ENCODE measurements at places on chromosomes 7 and 10. TPM values are rescaled to one million over a fixed set of nuclear protein-coding genes. Genes with fewer than 3 reads are reported as not detected.

The STEAP1 gene
- 15.8 TPM for total RNA-seq

The PCGF6 gene
- 11.1 TPM for total RNA-seq

The SEMA3C gene
- total RNA-seq, result 76.0 TPM

The FXYD4 gene
- total RNA-seq, result not detected

The GFRA1 gene
- total RNA-seq, result 12.3 TPM

The AKAP9 gene
- total RNA-seq, result 13.3 TPM

The MYL10 gene
- total RNA-seq, result not detected

The C7orf33 gene
- total RNA-seq, result not detected

The FMC1 gene
- 24.7 TPM for total RNA-seq

The TRIM50 gene
- total RNA-seq, result not detected

The SYT15B gene
- total RNA-seq, result 3.6 TPM

The DNAJC12 gene
- total RNA-seq, result 55.6 TPM

The TMEM26 gene
- total RNA-seq, result 0.33 TPM

The ZNF804B gene
- not detected for total RNA-seq

The GLUD1 gene
- total RNA-seq, result 103 TPM

The SPDYE6 gene
- total RNA-seq, result not detected

The NMT2 gene
- 27.0 TPM for total RNA-seq

The ARL5B gene
- 12.9 TPM for total RNA-seq

The KIAA1217 gene
- total RNA-seq, result 3.1 TPM

The C7orf57 gene
- total RNA-seq, result 0.25 TPM

The MYPN gene
- total RNA-seq, result 2.5 TPM

The LRRD1 gene
- total RNA-seq, result not detected

The PTPRN2 gene
- 0.91 TPM for total RNA-seq

The TMEM176B gene
- 0.16 TPM for total RNA-seq

The TRIP6 gene
- 47.7 TPM for total RNA-seq

The OR2A7 gene
- total RNA-seq, result not detected

The RSPH10B2 gene
- total RNA-seq, result 0.28 TPM

The NAT16 gene
- total RNA-seq, result 0.17 TPM

The BMPR1A gene
- total RNA-seq, result 29.4 TPM

The EBLN1 gene
- 0.19 TPM for total RNA-seq

The MINDY3 gene
- total RNA-seq, result 12.2 TPM

The GBX1 gene
- total RNA-seq, result not detected

The PLCE1 gene
- total RNA-seq, result 7.0 TPM

The TEX36 gene
- not detected for total RNA-seq

The SPDYE5 gene
- total RNA-seq, result not detected

The GNG11 gene
- 33.6 TPM for total RNA-seq
